RPMI8226 (cell line): ENCODE measurements at places on chromosomes 13 and 19.

DNA sequence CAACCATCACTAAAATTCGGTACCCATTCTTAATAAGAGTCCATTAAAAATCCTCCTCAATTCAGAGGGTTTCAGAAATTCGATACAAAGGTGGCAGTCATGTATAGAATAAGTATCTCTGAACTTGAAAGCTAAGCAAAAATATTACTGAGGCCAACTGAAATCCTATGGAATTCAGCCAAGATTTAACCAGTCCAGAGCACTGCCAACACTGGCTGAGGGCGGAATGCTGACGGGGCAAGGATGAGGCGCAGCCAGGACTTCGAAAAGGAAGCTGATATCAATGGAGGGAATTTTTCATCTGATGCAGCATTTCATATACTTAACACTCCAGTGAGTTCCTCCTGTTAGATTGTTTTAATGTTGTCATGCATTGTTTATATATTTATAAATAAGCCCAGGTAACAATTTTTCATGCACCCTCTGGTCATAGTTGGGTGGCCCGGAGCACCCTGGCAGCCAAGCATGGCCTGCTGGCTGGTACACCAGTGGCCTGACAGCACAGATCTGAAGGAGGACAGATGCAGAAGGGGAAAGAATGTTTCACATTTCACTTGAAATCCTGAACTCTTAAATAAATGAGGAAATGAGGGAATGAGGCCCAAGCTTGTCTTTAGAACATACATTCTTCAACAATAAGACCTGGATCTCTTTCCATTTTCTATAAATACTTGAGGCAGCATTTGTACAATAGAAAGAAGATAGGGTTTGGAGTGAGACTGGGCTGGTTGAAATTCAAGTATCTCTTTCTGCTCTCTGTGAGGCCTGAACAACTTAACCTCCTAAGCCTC is 41.5 kb downstream of the WDFY2 start:
- no peak for DNase-seq

DNA sequence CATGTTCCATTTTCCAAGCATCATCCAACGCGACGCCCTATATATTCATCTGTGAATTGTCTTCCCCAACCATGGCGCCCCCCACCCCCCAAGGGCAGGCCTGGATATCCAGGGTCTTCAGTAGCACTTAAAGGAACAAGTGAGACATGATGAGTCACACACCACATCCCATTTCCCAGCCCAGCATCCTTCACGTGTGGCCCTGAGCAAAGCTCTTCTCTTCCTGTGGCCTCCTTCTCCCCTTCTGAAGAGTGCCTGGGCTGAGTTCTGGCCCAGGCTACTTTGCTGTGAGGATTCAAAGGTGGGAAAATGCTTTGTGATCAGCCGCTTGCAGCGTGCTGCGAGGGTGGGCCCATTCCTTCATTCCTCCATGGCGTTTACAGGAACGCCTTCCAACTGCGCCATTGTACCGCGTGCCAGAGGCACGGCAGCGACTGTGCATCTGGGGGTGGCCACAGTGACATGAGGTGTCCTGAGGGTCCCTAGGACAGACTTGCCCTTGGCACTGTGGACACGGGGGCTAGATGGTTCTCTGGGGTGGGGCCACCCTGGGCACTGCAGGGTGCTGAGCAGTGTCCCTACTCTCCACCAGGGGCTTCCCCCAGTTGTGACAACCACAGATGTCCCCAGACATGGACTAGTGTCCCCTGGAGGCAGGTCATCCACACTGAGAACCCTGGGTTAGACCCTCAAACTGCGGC is 11.7 kb downstream of the PLIN4 start:
- DNase-seq: no peak

- DNase-seq: peak; percentile 18
These were observed 322.8 kb upstream of the EDNRB start for GRCh38 chr13:78241278-78241919.

GRCh38 chr19:6680141-6680540 is 10.2 kb upstream of the TNFSF14 start:
- no peak for DNase-seq

DNA sequence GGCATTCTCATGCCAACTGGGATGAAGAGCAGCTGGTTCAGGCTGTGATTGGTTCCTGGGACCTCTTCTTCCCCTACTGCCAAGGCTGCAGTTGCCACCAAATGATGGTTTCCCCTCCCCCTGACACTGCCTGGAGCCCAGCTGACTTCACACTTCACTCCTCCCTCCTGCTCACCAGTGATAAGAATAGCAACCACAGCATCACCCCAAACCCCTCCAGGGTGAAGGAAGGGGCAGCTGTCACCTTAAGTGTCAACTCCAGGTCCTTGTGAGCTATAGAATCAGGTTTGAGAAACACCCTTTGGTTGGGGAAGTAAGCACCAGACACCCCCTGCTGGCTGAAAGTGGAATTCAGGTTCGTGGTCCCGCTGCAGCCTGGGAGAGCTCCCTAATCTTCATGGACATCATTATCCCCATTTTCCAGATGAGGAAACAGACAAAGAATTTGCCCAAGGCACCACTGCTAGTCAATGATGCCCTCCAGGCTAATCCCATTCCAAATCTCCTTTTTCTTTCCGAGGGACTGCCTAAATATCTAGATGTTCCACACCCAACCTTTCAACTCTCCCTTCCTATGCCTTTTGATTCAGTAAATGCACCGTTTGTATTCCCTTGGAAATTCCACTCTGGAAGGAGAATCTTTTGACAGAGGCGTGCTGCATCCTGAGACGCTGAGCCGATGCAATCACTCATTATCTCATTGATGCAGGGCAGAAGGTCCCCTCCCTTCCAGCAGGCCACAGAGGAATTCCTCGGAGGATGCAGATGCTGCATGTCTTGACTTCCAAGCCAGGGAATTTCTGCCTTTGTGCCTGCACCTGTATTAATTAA is 50.6 kb upstream of the UQCRFS1 start:
- peak; percentile 30 for DNase-seq

- no peak for DNase-seq
These were observed 997 bp upstream of the ZNF446 start for GRCh38 chr19:58474997-58475713.

GRCh38 chr19:29372921-29373797 is 152.6 kb upstream of the VSTM2B start:
- DNase-seq: no peak

DNA sequence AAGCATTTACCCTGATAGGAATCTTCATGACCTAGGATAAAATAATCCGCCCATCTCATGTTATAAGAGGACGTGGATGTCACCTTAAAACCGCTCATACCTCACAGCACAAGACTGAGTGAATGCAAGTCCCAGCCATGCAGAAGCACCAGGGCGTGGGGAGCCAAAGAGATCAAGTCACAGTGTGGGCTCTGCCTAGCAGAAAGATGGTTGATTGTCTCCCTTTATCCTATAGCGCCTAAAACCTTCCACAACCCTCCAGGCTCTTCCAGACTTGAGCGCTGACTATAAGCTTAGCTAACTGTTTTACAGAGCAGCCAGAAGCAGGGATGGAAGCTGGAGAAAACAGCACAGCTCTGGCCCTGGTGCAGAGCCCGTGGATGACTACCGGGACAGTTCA is 6.8 kb upstream of the ANKRD10 start:
- no peak for DNase-seq

- DNase-seq: no peak
These were observed 41.5 kb upstream of the TSHZ3 start for GRCh38 chr19:31390711-31391110.

DNA sequence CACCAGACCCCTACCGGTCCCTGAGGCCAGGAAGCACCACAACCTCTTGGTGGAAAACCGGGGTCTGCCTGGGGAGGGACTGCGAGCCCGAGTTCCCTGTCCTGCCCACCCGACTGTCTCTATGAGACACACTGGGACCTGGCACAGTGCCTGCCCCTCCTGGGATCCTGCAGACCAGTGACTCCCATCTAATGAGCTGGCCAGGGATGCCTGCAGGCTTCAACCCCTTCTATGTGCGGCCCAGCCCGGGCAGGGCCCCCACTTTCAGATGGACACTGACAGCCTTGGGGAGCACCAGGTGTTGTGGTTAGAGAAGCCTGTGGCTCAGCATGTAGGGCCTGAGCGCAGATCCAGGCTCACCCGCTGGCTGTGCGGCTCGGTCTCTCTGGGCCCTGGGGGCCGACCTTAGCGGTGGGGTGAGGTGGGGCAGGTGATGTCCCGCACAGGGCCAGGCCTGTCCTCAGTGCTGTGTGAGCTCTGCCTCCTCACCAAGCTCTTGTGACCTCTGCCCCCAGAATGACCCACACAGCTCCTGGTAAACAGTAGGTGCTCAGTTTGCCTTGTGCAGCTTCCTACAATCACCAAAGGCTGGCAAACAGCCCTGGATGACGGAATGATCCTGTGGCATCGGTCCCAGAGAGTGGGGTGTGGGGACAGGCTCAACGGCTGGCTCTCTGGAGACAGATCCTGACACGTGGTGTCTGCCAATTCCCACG is 17.9 kb upstream of the CACTIN start:
- DNase-seq: no peak

DNA sequence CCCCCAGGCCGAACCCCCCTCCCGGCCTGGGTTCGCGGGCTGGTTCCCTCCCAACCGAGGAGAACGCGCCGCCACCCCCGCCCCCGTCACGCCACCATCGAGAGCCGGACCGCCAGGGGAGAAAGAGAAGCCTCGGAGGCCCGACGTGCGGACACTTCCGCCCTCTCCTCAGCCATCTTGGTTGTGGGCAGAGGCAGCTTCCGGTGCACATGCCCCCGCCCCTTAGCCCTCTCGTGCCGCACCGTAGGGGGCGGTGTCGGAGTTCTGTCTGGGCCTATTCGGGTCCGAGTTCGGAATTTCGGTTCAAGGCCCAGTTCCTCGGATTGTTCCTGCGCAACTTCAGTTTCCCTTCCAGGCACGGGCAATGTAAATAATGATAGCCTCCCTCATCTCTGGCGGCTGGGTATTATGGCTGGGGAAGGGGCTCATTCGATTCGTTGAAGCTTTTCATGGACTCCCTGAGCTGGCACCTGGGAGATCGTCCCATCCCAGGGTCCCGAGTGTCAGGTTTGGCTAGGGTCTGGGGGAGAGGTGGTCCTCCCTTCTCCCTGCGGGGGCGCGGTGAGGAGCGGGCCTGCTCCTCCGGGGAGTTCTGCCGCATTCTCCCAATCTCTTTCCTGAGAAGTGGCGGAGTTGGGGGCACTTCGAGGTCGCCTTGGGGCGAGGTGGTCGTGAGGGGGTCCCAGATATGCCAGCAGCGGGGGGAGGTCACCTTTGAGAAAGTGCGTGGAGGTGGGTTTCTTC is at the start of the genes IER2 and STX10:
IER2 (plus strand) TSS at position 225 of the 744 bp plus-strand sequence. CDS start 2,776 bp downstream, outside the sequence.
STX10 (minus strand) TSS at position 189 of the 744 bp plus-strand sequence. CDS start 202 bp downstream, outside the sequence.
- peak; percentile 95 for DNase-seq

- no peak for DNase-seq
These were observed 21.6 kb upstream of the MRI1 start for GRCh38 chr19:13742756-13743155.

DNA sequence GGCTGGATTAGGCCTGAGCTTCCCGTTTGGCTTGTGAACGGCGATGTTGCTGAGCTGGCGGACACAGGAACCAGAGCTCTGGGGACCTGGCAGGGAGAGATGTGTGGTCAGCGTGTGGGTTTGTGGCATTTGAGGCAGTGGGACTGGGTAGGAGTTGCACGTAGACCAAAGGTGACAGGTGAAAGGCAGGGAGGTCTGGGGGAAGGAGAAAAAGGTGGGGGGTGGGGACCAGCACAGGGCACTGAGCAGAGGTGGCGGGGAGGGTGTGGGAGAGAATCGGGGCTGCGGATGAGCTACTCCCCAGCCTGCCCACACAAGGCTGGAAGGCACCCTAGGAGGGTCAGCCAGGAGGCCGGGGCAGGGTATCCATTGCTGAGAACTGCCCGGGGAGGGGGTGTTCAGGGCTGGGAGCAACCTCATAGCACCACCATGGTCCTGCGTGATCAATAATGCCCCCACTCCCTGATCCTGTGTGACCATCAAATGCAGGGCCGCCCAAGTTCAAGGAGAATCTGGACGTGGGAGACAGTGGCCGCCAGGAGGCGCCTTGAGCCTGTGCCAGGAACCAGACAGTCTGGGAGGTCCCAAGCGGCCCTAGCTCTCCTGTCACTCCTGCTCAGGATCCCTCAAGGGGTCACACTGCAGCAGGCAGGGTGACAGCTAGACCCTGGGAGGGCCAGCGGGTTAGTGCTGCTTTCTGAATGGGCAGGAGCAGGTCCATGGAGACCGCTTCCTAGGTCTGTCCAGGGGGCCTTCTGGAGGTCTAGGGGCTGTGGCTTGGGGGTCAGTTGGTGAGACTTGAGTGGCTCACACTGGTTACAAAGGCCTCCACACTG is 12.8 kb upstream of the SELENOW start:
- DNase-seq: peak; percentile 57

- no peak for DNase-seq
These were observed 549 bp downstream of the TIMM50 start for GRCh38 chr19:39481229-39481545.

DNA sequence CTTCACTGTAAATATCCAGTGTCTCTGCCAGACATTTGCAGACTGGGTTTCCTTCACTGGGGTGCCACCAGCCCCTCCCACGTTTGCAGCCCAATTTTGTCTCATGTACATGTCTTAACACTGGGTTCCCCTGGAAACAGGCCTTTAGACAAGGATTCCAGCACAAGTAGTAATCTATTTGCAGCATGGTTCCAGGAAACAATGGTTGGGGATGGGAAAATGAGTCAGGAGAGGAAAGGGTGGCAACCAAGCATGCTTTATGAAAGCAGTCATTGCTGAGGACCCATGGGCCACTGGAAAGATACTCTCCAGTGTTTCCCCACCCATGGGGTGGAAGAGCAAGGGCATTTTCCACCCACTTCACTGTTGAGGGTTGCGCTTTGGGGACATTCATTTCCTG is 53.6 kb upstream of the FARP1 start:
- no peak for DNase-seq

GRCh38 chr13:105389373-105389772 is 1146.1 kb downstream of the EFNB2 start:
- DNase-seq: no peak
